ENCODE measurements at places on chromosomes 7 and 10. TPM values are rescaled to one million over a fixed set of nuclear protein-coding genes. Genes with fewer than 3 reads are reported as not detected.

DNA sequence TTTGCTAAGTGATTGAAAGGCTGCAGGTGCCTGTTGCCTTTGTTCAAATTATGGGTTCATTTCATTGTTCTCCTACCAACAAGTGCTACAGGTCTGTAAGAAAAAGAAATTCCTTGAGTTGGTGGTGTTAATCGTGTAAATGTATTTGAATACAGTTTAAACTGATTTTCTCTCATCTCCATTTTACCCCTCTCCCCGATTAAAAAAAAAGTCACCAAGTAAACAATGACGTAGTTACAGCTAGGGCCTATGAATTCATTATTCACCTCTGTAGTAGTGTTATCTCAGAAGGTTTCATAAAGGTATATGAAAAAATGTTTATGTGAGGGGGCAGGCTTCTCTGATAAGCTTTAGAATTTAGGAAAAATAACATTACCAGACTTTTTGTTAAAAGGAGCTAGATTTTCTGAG, 1.1 kb downstream of the REEP3 start:
- DNase-seq, result no peak

Gene CLDN4
- 111 TPM for polyA plus RNA-seq

DNA sequence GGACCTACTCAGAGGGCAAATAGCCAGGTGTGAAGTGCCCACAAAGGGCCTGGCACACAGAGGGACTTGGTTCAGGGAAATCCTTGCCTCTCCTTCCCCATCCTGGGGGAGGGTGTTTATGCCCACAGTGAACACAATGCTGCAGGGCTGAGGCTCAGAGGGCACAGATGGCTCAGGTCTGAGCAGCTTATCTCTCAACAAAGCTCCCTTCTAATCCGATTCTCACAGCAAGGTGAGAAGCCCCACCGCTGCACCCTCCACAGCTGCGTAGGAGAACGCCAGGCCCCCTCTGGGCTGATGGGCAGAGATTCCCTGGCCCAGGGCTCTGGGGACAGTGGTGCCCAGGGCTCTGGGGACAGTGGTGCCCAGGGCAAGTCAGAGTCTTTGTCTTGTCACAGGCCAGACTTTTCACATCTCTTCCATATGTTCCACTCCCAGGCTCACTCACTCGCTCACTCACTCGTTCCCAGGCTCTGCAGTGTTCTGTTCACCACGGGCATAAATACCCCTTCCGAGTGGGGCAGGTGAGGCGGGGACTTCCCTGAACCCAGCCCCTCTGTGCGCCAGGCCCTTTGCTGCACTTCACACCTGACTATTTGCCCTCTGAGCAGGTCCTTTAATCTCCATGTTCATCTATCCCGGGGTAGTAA, 8.7 kb upstream of the CDHR1 start:
- no peak for DNase-seq

- no peak for DNase-seq
These were observed 144.1 kb upstream of the NRG3 start for GRCh38 chr10:81730891-81731290.

- no peak for DNase-seq
These were observed 198.7 kb downstream of the DGKI start for GRCh38 chr7:137647905-137648565.

Gene INSYN2A
- polyA plus RNA-seq, result 3.9 TPM

- DNase-seq, result no peak
These were observed 1.9 kb upstream of the HOXA5 start for GRCh38 chr7:27145165-27145913.

Measured in left renal pelvis (tissue), 4 donors.